Trophoblast cell (in vitro differentiated cells and primary cell): ENCODE measurements at places on chromosomes 1 and 21.
A peak's percentile ranks its signal among the peaks of the same experiment; 100 is the strongest.

DNA sequence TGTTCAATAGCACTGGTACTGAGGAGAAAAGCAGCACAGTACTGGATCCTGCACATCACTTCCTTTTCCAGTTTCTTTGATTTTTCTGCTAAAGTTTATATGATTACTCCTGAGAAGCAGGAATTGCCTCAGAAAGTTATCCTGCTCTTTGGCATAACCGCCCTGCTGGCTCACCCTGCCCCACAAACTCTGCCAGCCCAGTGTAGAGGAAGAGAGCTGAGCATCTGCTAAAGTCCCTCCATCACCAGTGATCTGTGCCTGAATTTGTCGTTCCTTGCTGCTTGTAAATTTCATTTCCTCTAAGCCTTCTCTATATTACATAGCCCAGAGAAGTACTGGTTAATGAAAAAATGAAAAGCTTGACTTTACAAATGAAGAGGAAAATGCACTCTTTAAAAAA lies 87.0 kb upstream of the C1orf21 start:
- no peak for DNase-seq

GRCh38 chr1:102838016-102838415 lies 270.3 kb downstream of the COL11A1 start:
- peak; percentile 70 for DNase-seq

GRCh38 chr1:35120458-35121133 lies 41.4 kb downstream of the ZMYM1 start:
- peak; percentile 20 for DNase-seq

DNA sequence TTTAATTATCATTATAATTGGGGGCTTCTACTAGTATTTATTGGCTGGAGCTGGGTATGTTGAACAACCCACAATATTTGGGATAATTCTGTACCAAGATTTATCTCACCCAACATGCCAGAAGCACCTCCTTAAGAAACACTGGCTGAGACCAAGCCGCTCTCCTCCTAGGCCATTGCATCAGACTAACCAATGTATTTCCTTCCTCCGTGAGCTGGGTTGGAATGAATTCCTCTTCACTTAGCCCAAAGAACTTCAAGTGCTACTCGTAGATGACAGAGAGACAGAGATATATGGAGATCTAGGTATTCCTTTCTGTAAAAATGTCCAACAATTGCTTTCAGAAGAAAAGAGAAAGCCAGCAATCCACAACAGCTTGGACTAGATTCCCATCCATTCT lies 87.2 kb upstream of the ETS2 start:
- no peak for DNase-seq

GRCh38 chr1:168697356-168698126 lies 31.5 kb downstream of the DPT start:
- no peak for DNase-seq

DNA sequence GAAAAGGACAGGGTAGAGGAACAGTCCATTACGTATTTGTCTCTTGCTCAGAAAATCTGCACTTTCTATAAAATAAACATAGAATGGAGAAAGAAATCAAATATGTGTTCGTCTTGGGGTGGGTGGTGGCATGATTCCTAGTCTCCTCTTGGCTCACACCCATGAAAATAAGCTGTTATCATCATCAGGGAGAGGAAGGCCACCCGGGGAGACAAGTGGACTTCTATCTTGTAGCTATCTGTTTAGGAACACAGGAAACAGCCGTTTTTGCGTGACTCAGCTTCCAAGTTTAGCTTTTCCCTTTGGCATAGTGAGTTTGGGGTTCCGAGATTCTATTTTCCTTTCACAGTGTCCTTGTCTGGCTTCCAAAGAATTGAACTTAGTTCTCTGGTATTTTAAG lies 622.3 kb downstream of the PTPRU start:
- no peak for DNase-seq

GRCh38 chr1:176996456-176997090 lies 167.9 kb downstream of the ASTN1 start:
- DNase-seq = no peak

DNA sequence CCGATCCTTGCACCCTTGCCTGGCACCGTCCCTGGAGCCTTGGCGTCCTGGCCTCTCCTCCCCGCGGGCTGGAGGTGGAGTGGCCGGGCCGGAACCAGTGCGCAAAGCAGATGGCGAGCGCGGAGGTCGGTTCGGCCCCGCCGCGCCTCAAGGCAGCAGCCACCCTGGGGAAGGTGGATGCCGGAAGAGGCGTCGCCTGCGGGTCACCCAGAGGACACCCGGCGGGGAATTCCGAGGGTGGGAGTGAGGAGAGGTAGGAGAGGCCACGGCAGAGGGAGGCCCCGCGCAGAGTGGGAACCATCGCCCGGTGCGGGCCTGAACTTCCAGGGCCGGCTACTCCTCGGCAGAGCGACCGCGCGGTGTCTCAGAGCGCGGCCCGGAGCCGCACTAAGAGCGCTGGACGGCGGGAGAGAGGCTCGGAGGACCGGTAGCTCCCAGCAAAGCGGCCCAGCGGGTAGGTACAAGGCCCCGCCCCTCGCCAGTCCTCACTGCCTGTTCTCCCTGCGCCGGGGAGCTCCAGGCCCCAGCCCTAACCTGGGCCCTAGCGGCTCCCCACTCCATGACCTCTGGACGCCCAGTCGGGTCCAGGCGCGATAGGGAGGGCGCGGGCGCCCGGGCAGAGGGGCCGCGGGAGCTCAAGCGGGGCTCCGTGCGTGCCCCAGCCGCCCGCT lies at the start of gene RNF207:
Gene RNF207, plus strand, starts transcription at position 271 of the 671 bp plus-strand sequence. CDS start 417 bp downstream, outside the sequence.
- peak; percentile 94 for DNase-seq

DNA sequence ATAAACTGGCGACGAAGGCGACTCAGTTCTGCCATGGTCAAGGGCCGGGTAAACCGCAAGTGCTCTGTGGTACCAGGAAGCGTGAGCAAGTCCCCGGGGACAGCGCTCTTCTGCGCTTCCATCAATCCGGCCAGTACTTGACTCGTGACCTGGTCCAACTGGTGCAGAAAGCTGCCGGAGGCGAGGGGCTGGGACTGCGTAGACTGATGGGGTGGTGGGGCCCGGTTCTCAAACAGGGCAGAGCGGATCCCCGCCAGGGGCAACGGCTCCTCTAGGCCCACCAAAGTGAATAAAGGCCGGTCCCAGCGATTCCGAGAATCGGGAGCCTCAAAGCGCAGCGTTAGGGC lies 852 bp downstream of the KTI12 start:
- peak; percentile 47 for DNase-seq

GRCh38 chr1:2159124-2159523 lies 35.4 kb downstream of the FAAP20 start:
- DNase-seq = no peak

GRCh38 chr1:14263671-14264070 lies 334.8 kb upstream of the KAZN start:
- DNase-seq = no peak

- no peak for DNase-seq
Observed at GRCh38 chr1:29636936-29637335, 400.6 kb downstream of the PTPRU start.

- DNase-seq = no peak
Observed at GRCh38 chr1:46070164-46070814, 62.1 kb downstream of the PIK3R3 start.

DNA sequence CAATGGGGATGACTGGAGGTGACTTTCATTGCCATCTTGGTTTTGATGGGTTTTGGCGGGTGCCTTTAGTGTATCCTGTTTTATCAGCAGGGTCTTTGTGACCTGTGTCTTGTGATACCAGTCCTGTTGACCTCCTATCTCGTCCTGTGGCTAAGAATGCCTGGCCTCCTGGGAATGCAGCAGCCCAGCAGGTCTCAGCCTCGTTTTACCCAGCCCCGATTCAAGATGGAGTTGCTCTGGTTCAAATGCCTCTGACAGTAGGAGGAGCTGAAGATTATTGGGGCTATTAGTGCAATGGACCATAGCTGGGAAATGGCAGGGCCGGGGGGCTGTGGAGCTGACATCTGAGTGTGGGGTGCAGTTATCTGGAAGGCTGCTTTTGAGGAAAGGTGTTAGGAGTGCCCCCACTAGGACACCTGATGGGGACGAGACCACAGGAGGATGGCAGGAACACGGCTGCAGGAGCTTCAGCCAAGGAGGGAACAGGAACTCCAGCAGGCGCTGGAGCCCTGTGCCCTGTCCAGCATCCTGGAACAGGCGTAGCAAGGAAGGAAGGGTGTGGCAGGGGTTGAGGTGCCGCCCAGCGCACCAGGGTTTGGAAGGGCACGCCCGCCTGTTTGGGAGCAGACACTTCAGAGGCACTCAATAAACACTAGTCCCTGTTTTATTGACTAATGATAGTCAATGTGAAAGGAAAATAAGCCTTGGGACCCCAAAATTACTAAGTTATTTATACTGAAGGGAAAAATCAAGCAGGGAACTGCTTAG lies 15.3 kb upstream of the AGPAT3 start:
- no peak for DNase-seq

GRCh38 chr1:236560213-236560771 lies 36.5 kb downstream of the LGALS8 start:
- no peak for DNase-seq

DNA sequence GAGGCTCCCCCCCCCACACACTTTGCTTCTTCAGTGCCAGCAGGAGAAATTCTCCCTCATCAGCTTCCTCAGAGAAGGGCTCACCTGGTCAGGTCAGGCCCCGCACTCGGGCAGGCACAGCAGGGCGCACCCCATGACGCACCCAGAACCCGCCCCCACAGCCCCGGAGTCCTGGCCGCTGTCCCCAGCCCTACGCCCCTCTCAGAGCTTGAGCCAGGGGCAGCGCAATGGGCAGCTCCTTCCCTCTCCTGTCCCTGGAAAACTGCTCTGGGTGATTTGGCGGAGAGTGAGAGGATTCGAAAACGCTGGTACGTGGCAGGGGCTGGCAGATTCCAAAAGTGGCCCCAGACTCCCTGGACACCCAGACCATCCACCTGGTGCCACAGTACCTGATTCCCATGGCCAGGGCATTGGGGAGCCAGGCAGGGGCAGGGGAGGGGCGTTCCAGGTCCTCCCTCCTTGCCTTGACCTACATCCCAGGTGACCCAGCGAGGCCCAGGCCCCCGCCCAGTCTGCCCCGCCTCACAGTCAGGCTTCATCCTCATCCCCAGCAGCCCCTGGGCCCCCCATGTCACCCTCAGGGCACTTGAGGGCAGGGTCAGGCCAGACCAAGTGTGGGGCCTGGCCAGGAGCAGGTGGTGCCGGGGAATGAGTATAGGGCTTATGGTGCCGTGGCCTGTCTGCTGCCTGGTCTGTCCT lies 23.7 kb downstream of the RRP1 start:
- DNase-seq = no peak

GRCh38 chr1:186231861-186232436 lies 143.1 kb downstream of the TPR start:
- DNase-seq = no peak

DNA sequence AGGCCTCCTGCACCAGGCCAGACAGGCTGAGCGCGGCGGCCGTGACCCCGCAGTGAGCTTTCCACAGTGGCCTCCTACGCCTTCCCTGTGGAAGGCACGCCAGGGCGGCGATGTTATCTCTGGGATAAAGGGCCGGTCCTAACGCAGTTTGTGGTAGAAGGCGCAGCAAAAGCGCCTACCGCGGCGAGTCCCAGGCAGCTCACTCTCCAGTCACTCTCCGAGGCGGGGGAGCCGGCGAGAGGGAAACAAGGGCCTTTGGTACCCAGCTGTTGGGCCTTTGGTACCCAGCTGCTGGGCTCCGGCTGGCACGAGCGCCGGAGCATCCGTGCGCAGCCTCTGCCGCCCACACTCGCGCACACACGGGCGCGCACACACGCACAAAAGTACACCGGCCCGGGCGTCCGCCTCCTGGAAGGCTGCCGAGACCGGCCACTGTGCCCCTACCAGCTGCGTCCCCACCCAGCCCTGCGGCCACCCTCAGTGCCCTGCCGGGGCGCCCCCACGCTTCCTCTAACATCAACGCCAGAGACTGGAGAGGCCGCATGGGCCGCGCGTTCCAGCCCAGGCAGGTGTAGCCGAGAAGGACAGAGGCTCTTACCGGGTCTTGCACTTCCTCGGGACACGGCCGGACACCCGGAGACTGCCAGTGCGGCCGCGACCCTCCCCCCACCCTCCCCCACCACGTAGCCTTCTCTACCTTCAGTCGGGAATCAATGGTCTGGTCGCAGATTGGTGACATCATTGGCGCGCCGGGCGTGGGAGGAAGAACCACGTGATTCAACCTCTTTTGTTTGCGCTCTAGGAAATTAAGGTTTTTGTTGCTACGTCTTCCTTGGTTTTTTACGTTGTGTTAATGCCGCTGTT lies 19.5 kb upstream of the ADAR start:
- peak; percentile 92 for DNase-seq

DNA sequence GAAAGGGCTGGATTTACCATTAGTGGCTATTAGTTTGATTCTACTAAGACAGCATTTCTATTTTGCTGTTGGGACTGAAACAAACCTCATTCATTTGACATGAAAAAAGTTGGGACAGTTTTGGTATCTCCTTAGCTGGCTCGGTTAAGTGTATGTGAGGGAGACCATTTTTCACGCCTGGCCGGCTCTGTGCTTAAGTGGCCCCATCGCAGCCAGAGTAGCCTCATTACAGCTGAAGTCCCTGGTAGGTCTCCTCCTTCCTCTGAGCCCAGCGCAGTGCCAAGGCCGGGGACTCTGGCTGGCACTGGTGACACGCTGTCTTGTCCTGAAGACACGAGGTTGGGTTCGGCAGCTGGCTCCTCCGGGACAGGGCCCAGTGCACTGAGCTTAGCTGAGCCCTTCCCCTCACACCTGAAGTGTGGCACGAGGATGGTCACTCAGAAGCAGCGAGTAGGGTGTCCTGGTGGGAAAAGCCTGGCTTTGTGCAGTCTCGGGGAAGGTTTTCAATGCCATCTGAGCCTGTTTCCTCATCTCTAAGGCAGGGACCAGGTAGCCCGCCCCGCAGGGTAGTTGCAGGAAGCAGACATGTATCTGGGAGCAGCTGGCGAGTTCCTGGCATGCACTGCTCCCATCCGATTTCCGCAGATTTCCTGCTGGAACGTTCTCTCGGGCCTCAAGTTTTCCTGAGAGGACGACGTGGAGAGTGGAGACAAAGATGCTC lies 196.5 kb downstream of the DYRK1A start:
- DNase-seq = peak; percentile 38

DNA sequence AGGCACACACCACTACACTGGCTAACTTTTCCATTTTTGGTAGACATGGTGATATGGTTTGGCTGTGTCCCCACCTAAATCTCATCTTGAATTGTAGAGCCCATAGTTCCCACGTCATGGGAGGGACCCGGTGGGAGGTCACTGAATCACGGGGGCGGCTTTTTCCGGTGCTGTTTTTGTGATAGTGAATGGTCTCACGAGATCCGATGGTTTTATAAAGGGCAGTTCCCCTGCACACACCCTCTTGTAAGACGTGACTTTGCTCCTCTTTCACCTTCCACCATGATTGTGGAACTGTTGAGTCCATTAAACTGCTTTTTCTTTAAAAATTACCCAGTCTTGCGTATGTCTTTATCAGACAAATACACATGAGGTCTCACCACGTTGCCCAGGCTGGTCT lies 1.3 kb upstream of the FTCD start:
- DNase-seq = no peak

DNA sequence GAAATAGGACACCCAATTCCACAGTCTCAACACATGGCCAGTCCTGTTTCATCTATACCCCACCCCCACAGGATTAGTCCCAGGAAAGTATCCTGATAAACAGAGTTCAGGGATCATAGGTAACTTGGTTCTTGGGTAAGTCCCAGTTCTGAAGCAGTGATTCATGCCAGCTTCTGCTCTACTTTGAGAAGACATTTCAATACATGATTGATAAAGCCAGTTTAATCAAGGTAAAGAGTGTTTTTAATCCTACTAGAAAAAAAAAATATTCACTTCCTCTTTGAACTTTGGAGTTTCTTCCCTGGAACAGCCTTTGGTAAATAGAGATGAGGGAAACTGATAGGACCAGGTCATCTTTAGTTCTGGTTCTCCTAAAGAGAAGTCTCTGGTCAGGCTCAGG lies 142.4 kb downstream of the TLR5 start:
- DNase-seq = no peak

- DNase-seq = no peak
Observed at GRCh38 chr1:173248247-173248940, 41.3 kb upstream of the TNFSF4 start.
